Left hindlimb (tissue), 1 donor: ENCODE measurements at places on chromosomes 12 and 14.
A peak's percentile ranks its signal among the peaks of the same experiment; 100 is the strongest.

DNA sequence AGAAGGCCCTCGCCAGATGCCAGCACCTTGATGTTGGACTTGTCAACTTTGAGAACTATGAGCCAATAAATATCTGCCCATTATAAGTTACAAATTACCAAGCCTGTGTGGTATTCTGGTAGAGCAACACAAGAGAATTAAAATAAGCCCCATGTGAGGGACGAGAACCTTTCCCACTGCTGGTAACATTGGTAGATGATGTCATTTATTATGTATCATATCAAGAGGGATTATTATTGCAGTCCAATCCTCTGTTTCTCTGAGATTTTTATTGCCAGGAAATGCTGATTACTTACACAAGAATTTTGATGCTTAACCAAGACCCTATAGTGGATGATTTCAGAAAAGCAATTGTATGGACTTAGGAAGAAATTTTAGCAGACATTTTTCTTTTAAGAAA, 40.3 kb upstream of the SLC24A4 start:
- no peak for DNase-seq

- DNase-seq: no peak
Measured at GRCh38 chr14:96470331-96470730, 31.9 kb upstream of the PAPOLA start.

GRCh38 chr12:57089271-57090245, 644 bp downstream of the NAB2 start:
- peak; percentile 84 for DNase-seq

DNA sequence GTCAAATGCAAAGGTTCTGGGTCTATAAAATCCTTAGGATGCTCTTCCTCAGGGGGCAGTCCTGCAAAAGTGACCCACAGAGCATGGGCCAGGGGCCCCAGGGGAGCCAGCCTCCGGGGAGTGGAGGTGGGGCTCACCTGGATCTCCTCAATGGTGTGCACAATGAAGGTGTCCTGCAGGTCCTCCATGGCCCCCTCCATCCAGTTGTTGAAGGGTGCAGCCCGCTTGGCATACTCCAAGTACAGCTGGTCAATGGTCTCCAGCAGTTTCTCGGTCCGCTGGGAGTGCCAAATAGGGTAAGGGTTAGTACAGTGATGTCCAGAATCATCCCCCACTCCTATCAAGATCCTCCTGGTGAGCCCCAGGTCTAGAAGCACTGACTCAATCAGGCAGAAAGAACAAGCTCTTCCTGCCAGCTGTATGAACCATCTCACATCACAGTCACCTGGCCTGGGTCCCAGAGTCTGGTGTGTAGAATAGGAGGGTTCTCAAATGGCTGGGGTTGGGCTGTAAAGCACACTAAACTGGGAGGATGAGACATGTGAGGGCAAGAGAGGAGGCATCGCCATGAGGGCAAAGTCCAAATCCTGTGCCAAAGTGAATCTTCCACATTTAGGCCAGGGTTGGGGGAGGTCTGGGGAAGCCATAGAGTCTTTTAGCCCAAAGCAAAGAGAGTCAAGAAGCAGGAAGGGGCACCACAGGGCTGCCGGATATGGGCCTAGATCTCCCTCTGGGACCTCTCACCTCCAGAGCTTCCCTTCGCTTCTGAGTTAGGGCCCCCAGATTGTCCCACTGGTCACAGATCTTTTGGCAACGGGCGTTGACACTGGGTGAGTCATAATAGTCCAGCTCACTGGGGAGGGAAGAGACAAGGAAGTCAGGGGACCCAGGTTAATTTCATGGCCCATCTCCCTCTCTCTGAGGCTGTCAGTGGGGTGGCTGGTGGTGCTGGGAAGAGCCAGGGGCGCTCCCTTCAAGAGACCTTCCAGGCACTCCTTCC, 91.5 kb upstream of the ZFP36L1 start:
- peak; percentile 34 for DNase-seq

- DNase-seq: no peak
Measured at GRCh38 chr12:103462675-103463074, 33.1 kb downstream of the C12orf42 start.

DNA sequence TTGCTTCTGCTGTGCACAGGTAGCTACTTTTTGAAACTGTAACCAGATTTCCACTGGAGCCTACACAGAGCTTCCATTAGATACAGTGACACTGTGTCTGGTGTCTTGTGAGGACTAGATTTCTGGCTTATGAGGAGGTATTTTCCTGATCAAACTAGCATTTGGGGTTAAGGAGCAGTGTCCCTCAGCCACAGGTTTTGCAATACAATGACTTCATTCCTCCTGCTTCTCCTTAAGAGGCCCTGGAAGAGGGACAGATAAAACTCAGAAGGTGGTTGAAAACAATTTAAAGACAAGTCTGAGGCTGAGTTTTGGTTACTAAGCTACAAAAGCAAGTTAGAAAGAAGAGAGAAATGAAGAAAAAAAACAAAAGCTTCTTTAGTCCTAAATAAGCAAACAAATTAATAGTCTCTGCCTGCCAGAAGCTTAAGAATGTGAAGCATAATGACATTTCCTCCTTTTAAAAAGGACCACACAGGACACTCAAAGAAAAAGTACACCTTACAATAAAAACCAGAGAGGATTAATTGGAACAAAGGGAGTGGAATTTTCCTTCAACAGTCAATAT, 53.0 kb downstream of the PKP2 start:
- DNase-seq: no peak

DNA sequence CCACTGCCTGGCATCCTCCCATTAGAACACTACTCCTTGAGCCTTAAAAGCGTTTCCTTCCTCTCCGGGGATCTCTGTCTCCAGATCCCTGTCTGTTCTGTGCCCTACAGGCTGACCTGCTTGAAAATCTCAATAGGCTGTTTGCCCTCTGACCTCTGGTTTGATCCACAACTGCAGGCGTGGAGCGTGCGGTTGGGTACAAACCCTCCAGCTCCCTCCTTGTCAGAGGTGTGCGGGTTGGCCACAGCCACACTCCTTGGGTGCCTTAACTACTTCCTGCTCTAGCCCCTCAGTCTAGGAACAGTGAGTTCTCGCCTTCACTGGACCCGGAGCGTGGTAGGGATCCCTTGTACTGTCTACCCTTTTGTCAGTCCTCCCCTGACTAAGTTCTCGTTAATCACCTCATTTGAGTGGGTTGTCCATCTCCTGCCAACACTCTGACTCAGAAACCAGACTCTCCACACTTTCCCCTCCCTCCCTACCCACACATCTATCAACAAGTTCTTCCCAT, 33.1 kb downstream of the CMKLR1 start:
- DNase-seq: no peak

DNA sequence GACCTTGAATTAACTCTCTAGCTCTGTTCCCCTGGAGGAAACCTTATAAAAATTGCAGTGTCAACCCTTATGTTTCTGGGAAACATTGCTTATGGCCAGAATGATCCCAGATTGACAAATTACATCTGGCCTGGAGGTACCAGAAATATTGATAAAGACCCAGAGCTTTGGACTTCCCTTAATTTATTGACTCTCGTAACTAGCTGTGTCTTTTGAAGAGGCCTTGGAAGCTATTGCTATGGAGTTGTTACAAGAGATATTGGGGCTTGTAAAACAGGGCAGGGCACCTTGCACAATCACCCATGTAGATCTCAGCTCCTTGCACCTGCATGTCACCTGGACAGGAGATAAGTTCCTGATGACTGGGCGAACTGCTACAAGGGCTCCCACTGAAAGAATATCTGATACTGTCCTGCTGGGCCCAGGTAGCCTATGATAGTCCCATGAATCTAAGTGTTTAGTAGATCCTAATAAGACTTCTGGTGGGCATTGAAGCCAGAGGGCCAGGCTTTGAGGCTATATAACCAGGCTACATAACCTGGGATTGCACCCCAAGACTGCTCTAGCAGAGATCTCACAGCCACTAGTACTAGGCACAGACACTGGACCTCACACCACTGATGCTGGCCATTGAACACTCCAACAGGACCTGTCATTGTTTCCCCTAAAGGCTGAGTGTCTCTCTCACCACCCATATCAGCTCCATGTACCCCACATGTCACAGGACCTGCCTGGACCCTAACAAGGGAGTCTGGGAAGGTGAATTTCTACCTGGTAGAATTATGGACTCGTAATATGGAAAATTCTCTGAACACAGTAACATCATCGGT, 135.7 kb upstream of the PWP1 start:
- no peak for DNase-seq

DNA sequence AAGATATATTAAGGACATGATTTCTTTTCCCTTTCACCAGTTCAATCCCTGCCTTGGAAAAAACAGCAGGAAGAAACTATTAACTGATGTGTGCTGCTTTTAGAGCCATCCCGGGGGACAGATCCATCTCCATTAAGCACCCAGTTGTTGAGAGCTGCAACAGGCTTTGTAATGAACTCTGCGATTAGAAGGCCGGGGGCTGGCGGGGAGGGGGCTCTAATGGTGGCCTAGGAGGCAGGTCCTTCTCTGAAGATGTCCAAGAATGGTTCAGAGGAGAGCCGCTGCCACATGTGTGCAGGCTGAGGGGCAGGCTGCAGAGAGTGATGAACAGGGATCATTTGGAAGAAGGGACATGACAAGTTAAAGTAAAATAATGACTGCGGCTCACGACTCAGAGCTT, 67.8 kb downstream of the GALNT8 start:
- DNase-seq: no peak

DNA sequence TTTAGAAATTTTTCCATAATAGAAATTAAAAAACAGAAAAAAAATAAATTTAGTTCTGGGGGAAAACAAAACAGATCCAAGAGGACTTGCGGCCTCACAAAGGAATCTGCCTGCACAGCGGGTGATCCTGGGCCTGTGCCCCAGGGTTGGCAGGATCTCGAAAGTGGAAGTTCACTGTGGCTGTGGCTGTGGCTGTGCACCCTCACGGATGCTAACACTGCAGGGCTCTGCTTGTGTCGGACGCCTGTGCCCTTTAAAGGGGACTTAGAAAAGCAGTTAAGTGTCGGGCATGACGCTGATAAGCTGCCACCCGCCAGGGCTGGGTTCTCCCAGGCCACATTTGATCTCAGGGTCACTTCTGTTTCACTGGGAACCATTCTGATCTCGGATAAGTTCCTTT, 209.1 kb downstream of the TTC7B start:
- DNase-seq: no peak

GRCh38 chr12:110796952-110797351, 49.8 kb upstream of the CCDC63 start:
- DNase-seq: no peak

- no peak for DNase-seq
Measured at GRCh38 chr12:84772281-84772680, 140.3 kb downstream of the SLC6A15 start.

DNA sequence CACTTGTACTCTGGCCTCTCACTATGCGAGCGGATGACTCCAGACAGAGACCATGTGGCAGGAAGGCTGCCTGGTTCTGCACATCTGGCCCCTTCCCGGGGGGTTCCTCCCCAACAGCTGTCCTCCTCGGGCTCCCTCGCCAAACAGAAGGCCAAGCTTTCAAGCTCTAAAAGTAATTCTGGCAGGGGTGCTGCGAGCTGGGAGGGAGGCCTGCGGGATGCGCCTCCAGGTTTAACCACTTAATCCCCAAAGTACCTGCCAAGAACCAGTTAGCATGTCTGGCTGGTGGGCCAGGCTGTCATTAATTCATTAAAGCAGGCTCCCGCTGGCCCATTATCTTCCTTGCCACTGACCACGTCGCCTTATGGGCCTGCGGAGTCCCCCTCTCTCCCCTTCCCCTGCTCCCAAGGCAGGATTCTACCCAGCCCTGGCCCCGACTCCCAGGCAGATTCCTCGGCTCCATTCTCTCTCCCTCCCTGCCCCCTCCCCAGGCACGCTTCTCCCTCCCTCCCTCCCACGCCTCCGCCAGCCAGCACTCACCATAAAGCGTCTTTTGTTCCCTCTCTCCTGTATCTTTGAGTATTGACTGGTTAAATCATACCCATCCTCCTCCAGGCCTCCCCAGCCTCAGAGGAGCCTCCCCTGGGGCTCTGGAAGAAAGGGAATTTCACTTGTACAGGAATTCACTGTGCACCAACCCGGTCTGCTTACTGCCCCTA, 4.9 kb downstream of the HRK start:
- peak; percentile 67 for DNase-seq

DNA sequence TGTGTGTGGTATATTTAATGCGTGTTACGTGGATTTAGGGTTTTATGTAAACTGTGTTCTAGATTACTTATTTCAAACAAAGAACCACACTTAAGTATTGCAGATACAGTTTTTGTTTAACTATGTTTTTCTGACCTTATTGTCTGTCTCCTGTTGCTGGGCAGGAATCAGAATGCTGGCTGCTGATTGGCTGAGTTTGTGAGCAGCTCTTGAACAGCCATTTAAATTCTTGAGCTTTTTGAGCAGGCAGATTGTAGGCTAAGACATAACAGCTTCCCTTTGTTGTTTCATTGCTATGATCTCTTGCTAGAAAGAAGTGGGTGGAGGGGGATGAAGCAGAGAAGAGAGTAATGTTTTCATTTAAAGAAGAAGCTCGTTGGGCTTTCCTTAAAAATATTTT, 52.2 kb downstream of the ATF7IP start:
- peak; percentile 65 for DNase-seq

GRCh38 chr14:87745507-87746118, 247.4 kb downstream of the GALC start:
- no peak for DNase-seq

DNA sequence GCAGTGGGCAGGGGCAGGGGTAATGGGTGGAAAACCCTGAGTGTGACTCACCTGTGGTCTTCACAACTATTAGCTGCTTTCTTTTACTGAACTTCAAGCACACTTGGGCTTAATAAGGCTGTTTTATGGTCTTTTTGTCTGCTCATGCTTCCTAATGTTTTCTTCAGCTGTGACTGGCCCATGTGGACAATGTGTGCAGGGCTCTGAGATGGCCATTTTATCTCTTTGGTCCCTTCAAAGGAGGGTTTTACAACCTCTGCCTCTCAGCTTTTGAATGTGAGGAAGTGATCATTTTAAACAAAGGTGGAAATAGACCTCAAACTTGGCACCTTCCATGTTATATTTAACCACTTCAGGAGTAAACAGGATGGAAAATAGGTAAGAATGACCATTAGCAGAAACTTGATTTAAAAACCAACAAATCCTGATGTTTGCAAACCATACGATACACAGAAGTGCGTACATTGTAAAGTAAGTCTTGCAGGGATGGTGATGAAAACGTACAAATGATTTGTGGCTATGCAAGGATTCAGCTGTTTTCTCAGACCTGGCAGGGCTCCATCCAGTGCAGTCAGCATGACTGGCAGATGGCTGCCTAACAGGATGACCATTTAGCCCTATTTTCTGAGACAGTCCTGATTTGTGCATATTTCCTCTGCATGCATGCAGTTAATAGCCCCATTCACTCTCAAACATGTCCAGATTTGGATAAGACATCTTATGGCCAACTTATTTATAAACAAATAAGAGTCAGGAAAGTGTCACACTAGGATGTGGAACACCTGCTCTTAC, 103.2 kb downstream of the SLC38A4 start:
- no peak for DNase-seq

DNA sequence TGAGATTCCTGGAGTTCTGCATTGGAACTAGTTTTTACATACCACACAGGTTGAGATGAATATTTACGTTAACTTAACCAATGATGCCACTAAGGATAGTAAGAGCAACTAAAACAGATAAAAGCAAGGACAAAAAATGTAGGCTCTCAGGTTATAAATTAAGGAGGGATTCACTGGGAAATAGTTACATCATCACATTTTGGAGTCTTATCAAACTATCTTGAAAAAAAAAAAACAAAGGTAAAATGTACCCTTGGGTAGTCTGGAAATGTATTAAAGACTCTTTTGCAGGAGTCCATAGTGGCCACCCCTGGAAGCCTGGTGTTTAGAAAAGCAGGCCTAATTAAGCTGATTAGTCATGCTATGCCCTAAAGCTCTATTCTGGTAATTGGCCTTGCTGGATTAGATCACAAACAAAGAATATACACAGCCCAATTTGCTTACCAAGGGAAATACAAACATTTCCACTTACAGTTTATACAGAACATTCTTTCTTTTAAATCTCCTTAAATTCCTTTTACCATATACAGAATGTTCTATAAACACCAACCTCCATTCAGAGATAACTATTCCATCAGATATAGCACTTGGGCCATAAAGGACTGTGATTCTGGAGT, 39.3 kb downstream of the SLC25A47 start:
- DNase-seq: no peak
